Neural crest cell (in vitro differentiated cells): ENCODE measurements at places on chromosomes 6 and 20. TPM values are rescaled to one million over a fixed set of nuclear protein-coding genes. Genes with fewer than 3 reads are reported as not detected.

CRIP3 gene
- total RNA-seq = 2.0 and 2.6 TPM in 2 replicates

FUT9 gene
- total RNA-seq = 2.0 and 2.2 TPM in 2 replicates

RRP36 gene
- 89.1 and 93.4 TPM in 2 replicates for total RNA-seq

EEF1A2 gene
- total RNA-seq = 4.5 and 4.6 TPM in 2 replicates

GRCh38 chr6:32816746-32817204 lies at the start of gene HLA-DOB:
HLA-DOB (minus strand) TSS chr6:32817002; CDS start chr6:32816951, 51 bp downstream.
- no peak for DNase-seq

DNA sequence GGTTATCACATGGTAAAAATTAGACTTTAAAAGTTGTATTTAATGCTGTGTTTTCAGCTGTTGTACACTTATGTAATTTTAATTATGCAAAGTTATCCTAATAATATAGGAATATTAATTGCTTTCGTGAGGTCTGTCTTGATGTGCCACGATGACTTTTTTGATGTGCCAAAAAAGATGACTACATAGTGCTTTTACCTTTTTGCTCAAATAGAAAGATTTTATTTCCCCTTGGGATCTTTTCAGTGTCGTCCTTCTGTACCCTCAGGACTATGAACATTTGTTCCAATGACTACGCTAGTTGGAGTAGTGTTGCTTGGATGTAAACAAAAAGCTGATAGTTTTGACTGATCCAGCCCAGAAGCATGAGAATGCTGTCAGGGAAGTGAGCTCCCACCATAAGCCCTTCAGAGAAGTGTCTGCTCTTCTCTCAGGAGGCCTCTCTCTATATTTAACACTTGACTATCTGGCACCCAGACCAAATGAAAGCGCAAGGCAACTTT lies 1.2 kb upstream of the CD164 start:
- DNase-seq = no peak

DNA sequence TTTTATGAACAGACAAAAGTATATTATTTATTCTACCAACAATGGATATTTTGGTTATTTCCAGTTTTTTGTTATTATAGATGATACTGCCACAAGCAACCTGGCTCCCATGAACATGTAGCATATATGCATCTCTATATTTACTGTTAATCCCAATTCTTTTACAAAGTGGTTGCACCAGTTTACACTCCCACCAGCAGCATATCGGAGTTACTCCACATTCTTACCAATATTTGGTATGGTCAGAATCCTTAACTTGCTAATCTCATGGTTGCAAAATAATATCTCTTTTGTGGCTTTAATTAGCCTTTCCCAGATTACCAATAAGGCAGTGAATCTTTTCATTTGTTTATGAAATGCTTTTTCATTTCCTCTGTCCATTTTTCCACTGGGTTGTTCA lies 137.6 kb upstream of the CDYL start:
- DNase-seq = no peak

DNA sequence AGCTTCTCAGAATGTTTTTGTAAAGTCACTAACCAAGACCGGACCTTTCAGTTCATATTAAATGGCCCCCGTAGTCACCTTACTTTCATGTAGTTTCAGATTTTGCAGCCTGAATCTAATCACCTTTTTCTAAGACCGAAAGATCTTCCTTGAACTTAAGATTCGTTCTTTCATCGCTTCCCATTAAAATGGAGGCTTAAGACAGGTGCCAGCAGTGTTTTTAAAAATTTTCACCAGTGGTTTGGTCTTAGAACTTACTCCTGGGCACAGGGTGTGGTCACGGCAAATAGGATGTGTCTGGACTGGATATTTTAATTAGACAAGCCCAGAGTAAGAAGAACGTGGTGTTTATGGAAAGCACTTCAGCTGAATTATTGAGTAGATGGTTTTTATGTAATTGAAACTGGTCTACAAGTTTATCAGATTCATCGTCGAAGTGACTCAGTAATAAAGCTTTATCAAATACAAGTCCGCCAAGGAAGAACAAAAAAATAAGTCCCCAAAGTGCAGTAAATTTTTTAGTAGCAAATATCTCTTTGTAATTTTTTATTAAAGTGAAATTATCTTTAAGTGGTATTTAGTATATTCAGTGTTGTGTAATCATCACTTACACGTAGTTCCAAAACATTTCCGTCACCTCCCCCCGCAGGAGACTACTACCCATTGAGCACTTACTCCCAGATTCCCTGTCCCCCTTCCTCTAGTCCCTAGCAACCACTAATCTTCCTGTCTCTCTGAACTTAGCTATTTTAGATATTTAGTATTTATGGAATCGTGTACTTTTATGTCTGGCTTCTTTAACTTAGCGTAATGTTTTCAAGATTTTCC lies 868 bp downstream of the SRSF3 start:
- DNase-seq = no peak

GRCh38 chr6:3489027-3489757 lies 32.3 kb upstream of the SLC22A23 start:
- no peak for DNase-seq

DNA sequence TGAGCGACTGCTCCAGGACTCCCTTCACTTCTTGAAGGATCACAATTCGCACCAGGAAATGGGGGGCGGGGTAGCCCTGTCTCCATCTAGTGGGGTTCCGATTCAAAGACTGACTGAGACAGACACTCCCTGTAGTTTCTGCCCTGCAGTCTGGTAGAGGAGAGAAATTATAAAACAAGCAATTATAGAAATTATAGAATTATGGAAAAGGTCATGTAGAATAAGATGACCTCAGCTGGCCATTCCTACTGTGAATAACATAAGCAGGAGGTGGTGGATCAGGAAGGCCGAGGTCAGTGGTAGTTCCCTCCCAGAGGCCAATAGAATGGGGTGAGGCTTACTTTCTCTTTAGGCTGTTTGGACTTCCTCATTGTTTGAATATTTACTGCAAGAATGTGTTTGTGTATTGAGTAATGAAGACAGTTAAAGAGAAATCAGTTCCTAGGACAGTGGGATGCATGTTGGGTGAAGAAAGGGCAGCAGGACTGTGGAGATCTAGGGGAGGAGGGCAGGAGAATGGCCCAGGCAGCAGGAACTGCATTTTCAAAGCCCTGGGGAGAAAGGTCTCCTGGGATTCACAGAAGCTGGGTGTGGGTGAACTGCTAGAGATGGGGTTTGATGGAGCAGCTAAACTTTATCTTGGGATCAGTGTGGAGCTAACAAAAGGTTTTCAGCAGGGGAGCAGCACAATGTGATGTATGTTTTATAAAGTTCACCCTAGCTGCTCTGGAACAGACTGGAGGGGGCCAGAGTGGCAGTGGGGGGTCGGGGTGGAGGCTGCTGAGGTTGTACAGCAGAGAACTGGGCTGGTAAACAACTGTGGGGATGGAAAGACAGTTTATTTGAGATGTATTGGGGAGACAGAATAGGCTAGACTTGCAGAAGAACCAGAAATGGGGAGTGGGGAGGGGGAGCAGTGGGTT lies 2.1 kb downstream of the ZNF341 start:
- no peak for DNase-seq

DNA sequence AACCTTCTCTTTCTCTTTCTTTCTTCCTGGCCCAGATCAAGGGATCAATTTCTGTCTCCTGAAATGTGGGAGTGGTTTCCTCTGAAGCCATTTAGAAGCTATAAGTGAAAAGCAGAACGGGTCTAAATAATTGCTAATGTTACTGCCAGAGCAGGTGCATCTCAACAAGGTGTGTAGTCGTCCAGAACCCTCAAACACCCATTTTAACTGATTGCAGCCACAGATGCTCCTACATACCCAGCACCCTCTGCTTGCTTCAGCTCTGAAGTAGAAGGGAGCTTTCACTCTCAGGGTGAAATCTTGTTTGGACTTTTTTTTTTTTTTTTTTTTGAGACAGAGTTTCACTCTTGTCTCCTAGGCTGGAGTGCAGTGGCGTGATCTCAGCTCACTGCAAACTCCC lies 592.1 kb upstream of the ARID1B start:
- no peak for DNase-seq

- no peak for DNase-seq
Observed at GRCh38 chr6:125950293-125950692, 6.3 kb upstream of the HINT3 start.

DNA sequence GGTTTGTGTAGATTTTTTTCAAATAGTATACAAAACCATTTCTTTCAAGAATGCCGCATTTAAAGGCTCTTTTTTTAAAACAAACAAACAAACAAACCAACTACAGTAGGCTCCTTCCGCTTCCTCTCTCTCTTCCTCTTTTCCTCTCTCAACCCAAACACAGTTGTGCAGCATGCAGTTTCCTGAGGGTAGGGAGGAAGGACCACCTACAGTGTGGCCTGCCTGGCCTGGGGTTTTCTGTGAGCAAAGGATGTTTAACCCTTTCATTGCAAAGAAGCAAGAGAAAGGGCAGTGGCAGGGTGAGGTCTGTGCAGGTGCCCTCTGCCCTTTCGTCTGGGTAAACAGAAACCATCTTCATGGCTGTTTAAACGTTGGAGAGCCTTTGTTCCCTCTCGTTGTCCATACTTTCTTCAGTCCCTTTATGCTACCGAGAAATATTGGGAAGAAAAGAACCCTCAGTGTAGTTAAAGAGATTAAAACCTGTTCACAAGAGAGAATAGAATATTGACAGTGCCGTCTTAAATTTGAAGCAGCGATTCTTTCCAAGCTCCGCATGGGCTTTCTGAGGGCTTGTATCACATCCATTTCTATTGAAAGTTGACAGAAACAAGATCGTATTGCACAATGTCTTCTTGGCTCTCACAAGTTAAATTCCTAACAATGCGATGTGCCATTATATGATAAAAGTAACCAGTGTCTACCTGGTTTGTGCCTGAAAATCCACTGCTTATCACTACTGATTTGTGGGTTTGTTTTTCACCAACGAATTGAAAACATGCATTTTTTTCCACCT lies 215.5 kb upstream of the SNX9 start:
- no peak for DNase-seq

- peak; percentile 29 for DNase-seq
Observed at GRCh38 chr20:33009214-33010132, 2.0 kb downstream of the BPIFB2 start.

- DNase-seq = no peak
Observed at GRCh38 chr6:139146317-139146726, 11.4 kb downstream of the HECA start.

DNA sequence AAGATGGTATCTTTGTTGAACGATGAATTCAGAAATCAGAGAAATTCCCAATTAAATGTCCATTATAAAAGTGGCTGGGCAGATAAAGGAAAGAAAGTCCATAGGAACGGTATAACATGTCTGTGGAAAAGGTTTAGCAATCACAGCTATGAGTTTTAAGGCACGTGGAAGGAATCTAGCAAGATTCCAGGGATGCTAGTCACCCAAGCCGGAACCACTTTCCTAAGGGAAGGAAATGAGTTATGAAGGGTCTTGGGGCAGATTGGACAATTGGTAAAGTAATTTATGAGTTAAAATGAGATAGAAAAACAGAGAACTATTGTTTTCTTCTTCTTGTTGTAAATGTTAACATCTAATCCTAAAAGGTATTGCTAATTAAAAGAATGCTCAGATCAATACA lies 384.8 kb downstream of the ADGRB3 start:
- DNase-seq = no peak

DNA sequence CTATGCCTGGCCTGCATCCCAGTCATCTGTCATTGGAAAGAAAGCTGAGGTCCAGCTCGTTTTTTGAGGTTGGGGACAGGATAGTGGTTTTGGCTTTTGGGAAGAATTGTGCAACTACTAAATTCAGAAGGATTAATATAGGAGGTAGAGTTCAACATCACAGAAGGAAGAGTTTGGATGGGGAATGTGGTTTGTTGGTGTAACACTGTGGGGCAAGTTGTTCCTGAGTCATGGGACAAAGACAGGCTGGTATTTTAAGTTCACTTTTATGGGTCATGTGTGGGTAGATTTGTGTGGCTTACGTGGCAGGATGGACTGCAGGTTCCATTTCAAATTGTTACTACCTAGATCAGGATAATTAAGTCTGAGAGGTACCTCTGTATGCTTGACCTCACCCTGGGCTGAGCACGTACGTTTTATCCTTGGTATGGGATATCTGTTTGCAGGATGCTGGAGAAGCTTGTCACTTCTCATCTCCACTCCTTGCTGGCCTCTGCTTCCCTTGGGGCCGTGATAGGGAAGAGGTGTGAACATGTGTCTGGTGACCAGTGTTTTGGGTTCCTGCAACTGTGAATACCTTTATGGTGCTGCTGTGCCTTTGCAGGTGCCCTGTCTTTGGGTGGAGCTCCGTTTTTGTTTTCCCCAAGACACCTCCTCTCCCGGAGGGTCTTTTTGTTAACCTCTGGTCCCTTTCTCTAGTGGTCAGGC lies 177.6 kb downstream of the JARID2 start:
- DNase-seq = no peak

- DNase-seq = no peak
Observed at GRCh38 chr6:21079468-21080048, 514.0 kb upstream of the SOX4 start.

- DNase-seq = no peak
Observed at GRCh38 chr6:12776291-12776690, 59.7 kb downstream of the PHACTR1 start.

- no peak for DNase-seq
Observed at GRCh38 chr6:169212436-169212835, 41.2 kb downstream of the THBS2 start.

DNA sequence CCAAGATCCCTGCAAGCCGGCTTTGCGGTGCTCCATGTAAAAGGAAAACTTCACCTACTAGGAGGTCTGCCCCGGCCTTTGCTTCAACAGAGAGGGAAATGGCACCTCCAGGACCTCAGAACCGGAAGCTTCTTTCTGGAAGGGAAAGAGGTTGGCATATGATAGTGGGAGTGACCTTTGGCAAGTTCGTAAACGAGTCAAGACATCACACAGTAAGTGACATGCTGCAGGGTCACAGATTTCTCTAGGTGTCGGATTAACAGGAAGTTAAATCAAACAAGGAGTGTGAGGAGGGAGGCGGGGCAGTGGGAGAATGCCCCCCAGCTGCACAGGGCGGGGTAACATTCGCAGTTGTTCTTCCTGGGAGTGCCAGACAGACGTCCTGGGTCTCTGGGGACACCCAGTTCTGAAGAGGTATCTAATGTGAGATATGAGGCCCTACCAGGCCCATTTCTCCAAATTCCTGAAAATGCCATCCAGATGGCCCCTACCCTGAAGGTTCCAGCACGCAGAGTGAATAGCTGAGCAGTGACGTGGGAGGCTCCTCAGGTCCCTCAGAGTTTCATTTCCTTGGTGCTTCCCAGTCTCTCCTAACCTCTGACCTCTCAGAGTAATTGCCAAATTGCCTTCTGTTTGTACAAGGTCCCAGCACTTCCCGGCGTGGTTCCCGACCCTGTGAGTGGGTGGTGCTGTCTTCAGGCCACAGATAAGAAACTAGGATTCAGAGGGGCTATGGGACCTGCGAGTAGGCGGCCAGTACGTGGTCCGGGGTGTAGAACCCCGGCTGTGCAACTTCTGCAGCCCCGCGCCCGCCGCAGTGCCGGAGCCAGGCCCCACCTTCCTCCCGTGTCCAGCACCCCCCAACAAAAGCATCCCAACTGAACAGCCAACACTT lies 1.9 kb downstream of the RRBP1 start:
- peak; percentile 7 for DNase-seq

GRCh38 chr20:15911581-15911980 lies 661.7 kb downstream of the KIF16B start:
- DNase-seq = no peak
